Thyroid gland (tissue), 4 donors: ENCODE measurements at places on chromosomes 3 and 15.

DNA sequence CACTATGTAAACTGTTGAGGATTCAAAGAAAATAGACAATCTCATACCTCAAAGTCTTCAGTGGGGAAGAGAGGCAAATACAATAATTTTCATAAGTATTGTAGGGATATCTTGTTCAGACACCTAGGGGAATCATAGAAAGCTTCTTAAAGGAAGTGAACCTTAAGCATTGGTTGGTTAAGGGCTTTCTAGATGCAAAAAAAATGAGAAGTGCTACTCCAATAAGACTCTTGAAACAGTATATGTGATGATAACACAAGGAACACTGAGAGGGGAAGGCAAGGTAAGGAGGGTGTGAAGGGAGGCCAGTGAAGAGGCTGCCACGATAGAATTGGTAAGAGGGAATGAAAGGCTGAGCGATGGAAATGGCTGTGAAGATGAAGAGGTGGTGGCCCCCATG is 104.1 kb downstream of the TPRG1 start:
- DNase-seq = no peak

DNA sequence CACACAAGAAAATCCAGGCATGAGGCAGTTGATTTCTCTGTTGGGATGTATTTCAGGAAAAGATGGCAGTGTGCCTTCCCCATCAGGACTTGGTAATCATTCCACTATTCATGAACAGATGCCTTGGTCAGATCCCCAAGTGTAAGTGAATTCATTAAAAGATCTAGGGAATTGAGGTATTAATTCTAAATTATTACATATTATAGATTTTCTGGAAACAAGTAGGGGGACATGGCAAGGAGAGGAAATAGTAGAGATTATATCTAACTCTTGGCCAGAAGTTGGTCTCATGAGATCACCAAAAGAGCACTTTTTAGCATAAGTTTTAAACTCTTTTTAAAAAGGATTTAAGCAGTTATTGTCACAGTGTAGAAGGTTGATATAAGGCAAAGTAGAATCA is 74.4 kb upstream of the MDFIC2 start:
- DNase-seq = no peak

- no peak for DNase-seq
Measured at GRCh38 chr3:109116031-109116430, 1.9 kb downstream of the MORC1 start.

DNA sequence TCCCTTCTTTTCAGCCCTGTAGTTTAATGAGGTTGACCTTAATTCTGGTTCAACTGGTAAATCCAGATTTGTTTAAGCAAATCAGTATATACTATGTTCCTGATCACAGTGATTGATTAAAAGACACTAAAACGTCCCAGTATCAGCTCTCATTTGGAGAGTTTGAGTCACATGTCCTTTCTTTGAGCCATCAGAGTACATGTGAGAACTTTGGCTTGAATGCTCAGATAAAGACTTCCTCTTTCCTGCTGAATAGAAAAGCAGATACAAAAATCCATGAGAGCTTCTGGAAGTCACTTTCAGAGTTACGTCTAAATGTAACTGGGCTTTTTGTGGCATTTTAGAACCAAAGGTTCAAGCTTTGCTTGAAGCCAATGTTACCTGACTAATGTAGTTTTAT is 341.8 kb upstream of the SATB1 start:
- no peak for DNase-seq

GRCh38 chr3:112672716-112673541 is 32.0 kb upstream of the CCDC80 start:
- DNase-seq = no peak

DNA sequence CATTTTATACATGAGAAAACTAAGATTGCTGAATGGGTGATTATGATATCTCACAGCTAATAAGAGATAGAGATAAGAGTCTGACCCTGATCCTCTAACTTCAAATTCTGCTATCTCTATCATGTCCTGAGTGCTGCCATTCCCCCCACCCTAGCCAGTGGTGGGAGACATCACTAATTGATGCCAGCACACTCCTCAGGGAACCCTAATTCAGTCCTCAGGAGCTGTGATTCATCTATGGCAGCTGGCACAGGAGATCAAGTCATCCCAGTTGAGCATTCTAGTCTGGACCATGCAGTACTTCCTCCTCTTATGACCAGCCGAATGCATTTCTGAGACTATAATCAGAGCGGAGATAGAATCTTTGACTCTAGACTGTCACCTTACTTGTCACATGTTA is 71.9 kb downstream of the SYNM start:
- no peak for DNase-seq

GRCh38 chr3:128584412-128585020 is 66.1 kb downstream of the RPN1 start:
- DNase-seq = peak; percentile 69

DNA sequence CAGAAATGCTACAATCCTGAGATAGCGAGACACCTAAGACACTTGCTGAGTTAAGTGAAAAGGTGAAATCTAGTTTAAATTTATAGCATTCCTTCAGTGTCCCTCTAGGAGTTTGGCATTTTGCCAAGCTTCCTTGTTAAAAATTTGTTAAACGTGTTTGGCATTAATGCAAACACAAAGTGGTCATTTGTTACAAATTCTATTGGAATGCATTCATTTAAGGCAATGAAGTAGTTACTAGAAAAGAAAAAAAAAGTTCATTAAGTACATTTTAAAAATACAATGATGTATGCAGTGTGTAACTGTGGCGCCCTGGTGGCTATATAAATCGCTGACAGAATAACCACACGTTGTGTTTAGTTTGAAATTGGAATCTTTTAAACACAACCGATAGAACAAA is 31.3 kb upstream of the WNT5A start:
- no peak for DNase-seq

- peak; percentile 71 for DNase-seq
Measured at GRCh38 chr15:40054855-40055575, 16.0 kb upstream of the SRP14 start.

GRCh38 chr15:43913026-43913780 is 86.4 kb downstream of the WDR76 start:
- no peak for DNase-seq

DNA sequence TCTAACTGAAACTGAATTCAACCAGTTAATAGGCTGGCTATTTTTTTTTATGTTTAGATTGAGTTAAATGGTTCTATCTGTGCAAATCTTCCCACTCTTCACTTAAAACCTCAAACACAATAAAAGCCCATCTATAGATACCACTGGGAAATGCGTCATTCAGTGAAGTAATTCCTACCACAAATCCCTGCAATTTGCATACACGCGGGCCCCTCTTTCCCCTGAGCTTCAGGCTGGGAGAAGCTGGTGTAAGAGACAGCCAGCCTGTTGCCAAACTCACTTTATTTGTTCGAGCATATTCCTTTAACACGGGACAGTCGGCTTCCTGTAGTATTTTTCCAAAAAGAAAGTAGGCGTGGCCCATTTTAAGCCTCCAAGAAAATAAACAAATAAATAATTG is 26.0 kb upstream of the MCTP2 start:
- no peak for DNase-seq

DNA sequence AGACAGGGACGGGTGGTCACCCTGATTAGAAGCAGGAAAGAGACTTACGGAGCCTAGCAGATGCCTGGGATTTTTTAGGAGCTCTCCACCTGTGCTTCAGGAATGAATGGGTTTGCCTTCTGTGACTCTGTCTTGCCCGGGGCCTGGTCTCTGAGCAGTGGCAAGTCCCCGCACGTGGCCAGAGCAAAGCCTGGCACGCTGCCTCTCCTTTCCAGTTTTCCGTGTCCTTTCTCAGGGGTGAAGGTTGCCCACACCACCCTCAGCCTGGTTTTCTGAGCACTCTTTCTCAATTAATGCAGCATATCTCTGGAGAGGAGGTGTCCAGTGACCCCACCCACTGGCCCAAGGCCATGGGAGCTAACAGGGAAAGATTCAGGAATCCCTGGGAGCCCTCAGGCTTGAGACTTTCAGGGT is 14.5 kb upstream of the CHST14 start:
- peak; percentile 61 for DNase-seq

DNA sequence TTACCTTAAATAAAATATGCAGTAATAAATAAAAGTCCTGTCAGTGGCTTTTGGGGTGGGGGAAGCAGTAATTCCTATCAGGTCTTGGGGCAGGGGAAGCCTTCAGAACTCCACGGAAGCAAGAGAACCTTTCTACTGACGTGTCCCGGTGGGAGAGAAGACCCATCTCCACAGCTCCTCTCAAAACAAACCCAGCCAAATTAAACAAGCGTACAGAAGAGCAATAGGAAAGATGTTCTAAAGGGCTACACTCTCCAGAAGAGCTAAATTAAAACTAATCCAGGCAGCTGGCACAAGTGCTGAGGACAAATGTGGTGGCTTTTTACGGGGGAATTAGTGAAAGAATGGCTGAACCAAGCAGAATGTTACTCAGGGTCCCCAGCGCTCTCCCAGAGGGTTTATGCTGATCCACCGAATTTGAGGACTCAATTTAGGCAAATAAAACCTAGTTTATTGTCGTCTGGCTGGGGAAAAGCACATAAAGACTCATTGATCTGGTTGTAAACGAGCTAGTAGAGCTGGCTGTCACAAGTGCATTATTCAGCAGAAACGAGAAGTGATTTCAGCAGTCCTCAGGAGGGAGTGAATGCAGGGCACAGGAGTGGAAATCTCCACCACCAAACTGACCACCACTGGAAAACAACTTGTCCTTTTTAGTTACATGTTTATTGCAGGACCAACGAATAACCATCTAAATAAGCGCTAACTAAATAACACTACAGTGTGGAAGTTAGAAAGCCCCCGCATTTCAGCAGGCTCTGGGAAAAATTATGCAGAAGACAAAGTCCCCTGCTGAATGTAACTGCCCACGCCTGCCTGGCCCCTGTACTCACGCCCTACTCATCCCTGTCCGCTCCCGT is 13.5 kb downstream of the BFSP2 start:
- DNase-seq = no peak

- no peak for DNase-seq
Measured at GRCh38 chr3:24156466-24156865, 211.4 kb downstream of the NR1D2 start.

DNA sequence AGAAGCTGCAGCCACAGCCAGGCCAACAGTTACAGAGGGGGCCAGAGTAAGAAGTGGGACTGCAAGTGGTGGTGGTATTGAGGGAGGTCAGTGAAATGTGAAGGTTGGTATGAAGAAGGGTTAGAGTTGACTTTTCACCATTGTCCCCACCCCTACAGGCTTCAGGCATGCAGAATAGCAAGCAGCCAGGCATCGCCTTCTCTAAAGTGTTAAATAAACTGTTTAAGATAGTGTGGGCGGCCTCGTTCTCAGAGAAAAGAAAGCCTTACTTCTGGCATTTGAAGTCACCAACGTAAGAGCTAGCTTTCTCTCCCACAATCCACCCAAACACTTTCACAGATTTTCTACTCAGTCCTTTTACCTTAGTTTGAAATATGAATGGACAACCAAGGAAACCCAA is 230.0 kb upstream of the CTDSPL start:
- peak; percentile 76 for DNase-seq

- no peak for DNase-seq
Measured at GRCh38 chr3:160135851-160136250, 89.4 kb upstream of the C3orf80 start.

DNA sequence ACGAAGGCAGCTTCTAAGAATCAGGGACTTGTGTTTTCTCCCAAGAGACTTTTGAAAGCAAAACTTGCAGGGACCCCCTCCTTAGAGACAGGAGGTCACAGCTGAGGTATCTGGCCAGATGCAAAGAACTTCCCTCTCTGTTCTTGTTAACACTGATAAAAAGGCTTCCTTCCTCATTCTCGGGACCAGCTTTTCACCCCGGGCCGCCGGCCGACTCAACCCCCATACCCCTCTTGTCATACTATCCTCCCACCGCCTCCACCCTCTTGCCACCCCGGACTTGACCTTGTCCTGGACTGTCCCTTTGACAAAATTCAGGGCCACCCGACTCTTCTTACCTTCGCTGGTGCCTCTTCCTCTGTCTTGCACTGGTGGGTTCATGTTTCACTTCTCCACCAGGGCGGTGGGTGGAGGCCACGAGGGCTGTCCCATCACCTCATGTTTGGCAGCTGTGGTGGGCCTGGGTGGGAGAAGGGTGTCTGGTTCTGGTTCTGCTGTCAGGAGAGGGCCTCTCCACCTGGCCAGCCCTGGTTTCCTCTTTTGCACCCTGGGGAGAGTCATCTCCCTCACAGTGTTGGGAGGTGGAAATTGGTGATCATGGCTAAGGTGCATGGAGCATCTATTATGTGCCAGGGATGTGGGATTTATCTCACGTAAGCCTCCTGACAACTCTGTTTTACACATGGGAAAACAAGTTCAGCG is 32.5 kb downstream of the BHLHE40 start:
- no peak for DNase-seq

DNA sequence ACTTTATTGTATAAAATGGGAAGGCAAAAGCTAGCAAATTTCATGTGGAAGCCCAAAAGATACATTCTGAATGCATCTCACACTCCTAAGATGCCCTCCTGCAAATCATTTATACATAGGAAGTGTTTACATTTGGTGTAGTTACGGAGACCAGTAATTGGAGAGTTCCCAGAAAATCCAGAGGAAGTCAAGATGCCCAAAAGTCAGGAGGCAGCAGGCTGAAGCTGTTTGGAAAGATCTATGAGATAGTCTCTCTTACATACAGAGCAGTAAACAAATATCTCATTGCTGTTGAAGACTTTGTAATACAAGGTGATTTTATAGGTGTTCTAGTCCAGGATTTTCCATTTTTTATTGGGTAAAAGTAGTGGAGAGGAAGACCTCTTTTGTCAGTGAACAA is 8.8 kb downstream of the KLHL24 start:
- no peak for DNase-seq

DNA sequence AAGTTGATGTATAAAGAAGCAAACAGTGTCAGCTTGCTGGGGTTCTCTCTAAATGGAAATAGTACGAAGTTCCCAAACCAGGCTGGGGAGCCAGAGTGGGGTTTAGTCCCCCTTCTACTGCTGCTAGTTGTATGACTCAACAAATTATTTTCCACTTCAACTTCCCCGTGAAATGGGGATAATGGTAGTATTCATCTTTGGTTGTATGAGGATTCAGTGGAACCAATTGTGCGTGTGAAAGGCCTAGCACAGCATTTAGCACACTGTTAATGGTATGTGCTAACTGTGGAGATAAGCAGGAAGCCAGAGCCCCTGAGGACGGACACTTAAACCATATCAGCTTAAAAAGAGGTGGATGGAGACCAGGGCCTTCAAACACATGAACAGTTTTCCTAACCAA is 4.2 kb downstream of the SORD start:
- no peak for DNase-seq

GRCh38 chr15:38128341-38128781 is 124.3 kb upstream of the SPRED1 start:
- DNase-seq = no peak

DNA sequence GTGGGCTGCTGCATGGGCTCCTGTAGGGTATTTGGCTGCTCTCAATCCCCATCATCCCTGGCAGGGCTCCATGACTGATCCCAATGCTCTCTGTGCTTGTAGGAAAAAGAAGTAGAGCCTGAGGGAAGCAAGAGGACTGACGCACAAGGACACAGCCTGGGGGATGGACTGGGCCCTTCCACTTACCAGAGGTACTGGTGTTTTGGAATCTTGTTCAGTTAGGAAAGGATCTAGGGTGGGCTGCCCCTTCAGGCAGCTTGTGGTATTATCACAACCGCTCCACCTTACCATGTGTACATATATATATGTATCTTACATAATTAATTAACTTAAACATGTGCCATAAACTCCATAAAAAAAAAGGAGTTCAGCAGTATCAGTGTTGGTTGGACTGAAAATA is 1.3 kb downstream of the SLC28A2 start:
- DNase-seq = no peak

- no peak for DNase-seq
Measured at GRCh38 chr3:77288348-77288747, 248.4 kb downstream of the ROBO2 start.
